Kidney capillary endothelial cell (primary cell): ENCODE measurements at places on chromosomes 3 and 15.

GRCh38 chr15:69909719-69910444 is 187.8 kb downstream of the TLE3 start:
- DNase-seq, result no peak

GRCh38 chr3:195224980-195225580 is 45.9 kb downstream of the XXYLT1 start:
- DNase-seq, result no peak

DNA sequence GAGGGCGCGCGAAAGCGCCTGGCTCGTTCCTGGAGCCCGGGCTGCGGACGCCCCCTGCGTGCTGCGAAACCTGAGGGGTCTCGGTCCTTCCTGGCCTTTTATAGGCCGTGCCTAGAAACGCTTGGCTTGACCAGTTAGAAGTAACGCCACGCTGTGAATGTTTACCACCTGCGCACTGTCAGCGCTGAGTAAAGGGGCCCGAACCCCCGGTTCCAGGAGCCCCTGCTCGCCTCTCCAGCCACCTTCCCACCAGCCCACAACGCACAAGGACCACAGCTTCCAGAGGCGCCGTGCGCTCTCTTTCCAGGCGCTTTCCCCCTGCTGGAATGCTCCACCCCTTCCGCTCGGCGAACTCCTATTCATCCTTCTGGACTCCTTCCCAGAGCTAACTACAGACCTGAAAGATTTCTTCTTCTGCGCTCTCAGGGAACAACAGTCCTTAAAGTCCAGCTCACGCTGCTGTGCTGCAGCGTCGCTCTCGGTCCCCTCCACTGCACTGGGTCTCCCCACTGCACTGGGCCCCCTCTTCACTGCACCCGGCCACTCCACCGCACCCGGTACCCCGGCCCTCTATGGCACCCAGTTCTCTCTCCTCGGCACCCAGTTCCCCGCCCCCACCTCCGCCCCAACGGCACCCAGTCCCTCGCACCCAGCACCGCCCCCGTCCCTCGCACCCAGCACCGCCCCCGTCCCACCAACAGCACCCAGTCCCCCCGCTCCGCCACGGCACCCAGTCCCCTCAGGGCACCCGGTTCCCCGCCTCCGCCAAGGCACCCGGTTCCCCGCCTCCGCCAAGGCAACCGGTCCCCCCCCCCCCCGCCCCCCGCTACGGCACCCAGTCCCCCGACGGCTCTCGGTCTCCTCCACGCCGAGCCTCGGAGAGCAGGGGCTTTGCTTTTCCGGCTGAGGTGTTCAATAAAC is 69.8 kb downstream of the SQOR start:
- DNase-seq, result peak; percentile 17

DNA sequence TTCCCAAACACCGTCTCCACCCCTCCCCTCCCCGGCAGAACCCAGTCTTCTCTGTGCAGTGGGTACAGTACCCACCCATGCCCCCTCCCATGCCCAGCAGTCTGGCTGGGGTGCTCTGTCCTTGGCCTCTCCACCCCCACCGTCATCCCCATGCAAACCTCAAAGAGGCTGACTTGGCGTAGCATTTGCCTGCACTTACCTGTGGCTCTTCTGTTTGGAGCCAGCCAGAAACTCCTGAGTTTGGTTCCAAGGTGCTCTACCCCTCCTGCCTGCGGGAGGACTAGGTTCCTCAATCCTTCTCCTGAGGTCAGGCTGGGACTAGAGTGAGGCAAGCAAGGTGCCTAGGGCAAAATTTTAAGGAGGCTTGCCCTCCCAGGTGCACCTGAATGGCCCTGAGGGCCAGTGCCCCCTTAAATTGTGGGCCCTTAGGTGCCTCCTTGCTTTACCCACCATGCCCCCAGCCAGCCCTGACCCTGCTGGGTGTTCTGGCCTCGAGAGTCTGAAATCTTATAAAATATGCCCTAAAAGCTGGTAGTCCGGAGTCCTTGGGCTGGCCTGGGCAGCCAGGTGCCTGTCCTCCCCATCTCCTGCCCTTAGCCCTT is 47.1 kb upstream of the C15orf39 start:
- DNase-seq, result no peak

- DNase-seq, result no peak
Observed at GRCh38 chr3:190227064-190227463, 95.2 kb downstream of the CLDN1 start.

DNA sequence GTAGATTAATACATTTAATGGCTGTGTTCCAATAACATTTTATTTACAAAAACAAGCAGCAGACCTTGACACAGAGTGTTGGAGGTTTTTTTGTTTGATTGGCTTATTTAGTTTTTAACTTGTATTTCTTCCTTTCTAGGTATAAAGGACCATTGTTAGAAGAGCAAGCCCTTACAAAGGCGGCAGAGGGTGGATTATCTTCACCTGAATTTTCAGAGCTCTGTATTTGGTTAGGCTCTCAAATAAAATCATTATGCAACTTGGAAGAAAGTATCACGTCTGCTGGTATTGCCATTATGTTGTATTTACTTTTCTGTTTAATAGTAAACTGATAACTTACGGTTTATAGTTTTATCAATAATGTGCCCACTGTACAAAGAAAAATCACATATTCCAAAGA is 10.0 kb downstream of the FAM98B start:
- no peak for DNase-seq

GRCh38 chr3:57943525-57944495 is 64.4 kb upstream of the FLNB start:
- no peak for DNase-seq

- DNase-seq, result no peak
Observed at GRCh38 chr3:6578526-6578925, 282.4 kb upstream of the GRM7 start.

DNA sequence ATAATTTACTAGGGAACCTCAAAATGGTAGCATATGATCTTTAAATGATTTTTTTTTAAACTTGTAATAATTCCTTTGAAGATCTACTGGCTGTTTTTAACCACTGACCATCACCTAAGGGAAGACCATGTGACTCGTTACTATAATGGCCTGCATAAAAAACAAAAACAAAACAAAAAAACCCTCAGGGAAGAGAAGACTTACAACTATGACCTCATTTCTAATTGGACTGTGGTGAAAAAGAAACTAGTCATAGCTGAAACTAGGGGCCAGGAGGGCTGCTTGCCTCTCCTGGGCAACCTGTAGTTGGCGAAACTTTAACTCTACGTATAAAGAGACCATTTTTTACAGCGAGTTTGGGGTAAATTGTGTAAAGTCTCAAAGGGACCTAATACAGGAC is 23.0 kb downstream of the PAQR9 start:
- DNase-seq, result no peak
